ENCODE measurements at places on chromosomes 12 and 14. TPM values are rescaled to one million over a fixed set of nuclear protein-coding genes. Genes with fewer than 3 reads are reported as not detected.

Gene LYZ
- not detected for total RNA-seq

Gene STON2
- 3.6 TPM for total RNA-seq

Gene OR4K13
- not detected for total RNA-seq

Gene C14orf132
- 0.98 TPM for total RNA-seq

Gene TAS2R50
- 4.6 TPM for total RNA-seq

Gene POTEG
- not detected for total RNA-seq
